CD4-positive, alpha-beta T cell treated with Interleukin-2 at 100 ng/mL for 4 hours (primary cell): ENCODE measurements at places on chromosomes 3 and 15.
A peak's percentile ranks its signal among the peaks of the same experiment; 100 is the strongest.

DNA sequence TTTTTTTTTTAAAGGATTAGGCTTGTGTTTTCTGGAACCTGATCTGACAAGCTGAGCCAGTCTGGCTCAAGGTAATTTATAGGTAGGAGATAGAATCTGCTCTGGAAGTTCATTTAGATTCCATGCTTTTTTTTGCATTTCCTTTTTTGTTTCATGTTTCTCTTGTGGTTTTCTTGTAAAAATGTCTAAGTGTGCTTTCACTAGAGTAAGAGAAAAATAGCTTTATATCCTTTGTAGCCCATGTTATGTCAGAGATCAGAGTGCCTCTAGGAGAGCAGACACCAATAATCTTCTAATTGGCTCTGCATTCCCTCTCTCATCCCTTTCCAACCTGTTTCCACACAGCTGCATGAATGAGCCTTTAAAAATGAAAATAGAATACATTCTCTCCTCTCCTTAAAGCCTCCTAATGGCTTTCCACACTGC, 389.8 kb upstream of the KCNMB2 start:
- DNase-seq = no peak

- no peak for DNase-seq
Measured at GRCh38 chr3:94787734-94788270, 724.9 kb downstream of the NSUN3 start.

- DNase-seq = peak; percentile 25
Measured at GRCh38 chr3:57756528-57757401, 656 bp downstream of the SLMAP start.

- no peak for DNase-seq
Measured at GRCh38 chr3:195892105-195893043, 16.0 kb downstream of the TNK2 start.

DNA sequence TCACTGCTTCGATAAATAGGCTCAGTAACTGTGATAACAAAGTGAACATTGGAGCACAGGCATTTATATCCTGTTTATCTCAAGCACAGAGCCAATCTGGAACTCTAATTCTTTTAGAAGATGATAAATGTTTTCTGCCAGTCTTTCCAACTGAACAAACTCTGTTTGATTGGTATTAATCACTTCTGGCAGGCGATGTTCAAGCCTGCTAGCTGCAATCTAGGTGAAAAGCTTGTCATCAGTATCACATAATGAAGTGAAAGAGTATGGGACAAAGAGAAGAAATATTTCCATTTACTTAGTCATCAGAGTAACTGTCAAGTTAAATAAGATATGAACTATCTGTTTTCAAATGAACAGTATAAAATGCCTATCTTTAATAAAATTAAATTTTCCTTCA, 577.3 kb downstream of the VGLL3 start:
- no peak for DNase-seq

DNA sequence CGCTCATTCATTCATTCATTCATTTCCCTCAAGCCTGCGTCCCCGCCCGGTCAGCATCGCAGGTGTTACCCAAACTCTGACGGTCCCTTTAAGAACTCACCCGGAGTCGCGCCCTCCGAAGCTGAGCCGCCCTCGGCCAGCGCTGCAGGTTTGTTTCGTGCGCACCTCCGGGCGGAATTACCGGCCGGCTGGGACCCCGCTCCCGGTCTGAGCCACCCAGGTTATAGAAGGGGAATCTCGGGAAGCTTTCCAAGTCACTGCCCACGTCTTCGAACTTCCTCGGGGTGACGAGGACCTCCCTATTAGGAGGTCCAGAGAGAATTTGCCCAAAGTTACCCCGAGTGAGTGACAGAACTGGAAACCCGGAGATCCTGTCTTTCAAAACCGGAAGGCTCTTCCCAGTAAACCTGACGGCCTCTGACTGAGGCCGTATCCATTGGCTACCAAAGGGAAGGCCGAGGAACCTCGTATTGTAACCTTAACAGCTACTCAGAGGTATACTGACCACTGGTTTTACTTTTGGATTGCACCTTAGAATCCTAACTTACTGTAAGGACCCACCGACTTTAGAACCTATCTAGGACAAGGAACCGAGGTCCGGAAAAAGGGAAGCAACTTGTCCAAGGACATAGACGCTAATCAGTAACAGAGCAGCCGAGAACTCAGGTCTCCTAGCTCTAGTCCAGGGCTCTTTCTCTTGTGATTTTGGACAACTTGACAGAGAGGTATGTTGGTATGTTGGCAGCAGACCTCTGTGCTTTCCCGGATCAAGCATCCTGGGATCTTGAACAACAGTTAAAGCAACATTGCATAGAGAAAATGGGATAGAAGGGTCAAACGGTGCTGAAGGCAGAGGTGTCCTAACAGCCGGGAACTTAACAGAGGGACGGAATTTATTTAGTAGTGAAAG, 788 bp upstream of the DLG1 start:
- peak; percentile 2 for DNase-seq

- DNase-seq = no peak
Measured at GRCh38 chr15:71634820-71635560, 175.4 kb upstream of the NR2E3 start.

- DNase-seq = peak; percentile 34
Measured at GRCh38 chr3:151085227-151085888, at the start of gene MED12L. MED12L (plus strand) TSS chr3:151085664; CDS start chr3:151086927, 1,263 bp downstream.

DNA sequence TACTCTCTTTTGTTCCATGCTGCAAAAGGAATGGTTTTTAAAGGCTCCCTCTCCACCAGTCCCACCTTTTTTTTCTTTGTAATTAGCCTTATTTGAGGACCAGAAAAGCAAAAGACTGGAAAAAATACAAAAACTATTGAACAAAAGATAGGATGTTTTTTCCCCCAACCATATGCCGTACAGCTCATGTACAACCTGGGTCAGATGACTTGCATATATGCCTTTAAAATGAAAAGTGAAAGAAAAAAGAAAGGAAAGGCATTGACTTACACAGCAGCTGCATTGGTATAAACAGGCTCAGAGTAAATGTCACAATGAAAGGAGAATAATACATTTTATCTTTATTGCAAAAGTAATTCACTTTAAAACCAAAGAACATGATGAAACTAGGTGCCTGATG, 69.5 kb upstream of the CMC1 start:
- DNase-seq = peak; percentile 31

- no peak for DNase-seq
Measured at GRCh38 chr15:47737477-47737876, 20.2 kb downstream of the SEMA6D start.

- DNase-seq = no peak
Measured at GRCh38 chr15:55802600-55803376, 59.8 kb upstream of the PRTG start.

- DNase-seq = no peak
Measured at GRCh38 chr15:35603856-35604255, 57.9 kb upstream of the DPH6 start.

GRCh38 chr3:107985496-107985895, 105.3 kb downstream of the CD47 start:
- DNase-seq = peak; percentile 51

DNA sequence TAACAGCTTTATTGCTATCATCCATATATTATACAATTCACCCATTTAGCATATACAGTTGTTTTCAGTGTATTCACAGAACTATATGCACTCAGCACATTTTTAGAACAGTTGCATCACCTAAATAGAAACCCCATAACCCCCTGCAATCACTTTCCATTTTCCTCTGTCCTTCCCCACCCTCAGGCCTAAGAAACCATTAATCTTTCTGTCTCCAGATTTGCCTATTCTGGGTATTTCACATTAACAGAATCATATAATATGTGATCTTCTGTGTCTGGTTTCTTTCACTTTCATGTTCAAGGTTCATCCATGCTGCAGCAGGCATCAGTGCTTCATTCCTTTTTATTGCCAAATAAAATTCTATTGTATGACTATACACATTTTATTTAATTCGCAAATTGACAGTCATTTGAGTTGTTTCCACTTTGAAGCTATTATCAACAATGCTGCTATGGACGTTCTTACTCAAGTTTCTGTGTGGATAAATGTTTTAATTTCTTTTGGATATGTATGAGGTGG, 39.8 kb downstream of the ADAMTS17 start:
- DNase-seq = no peak

GRCh38 chr15:60788692-60789103, 309.8 kb upstream of the ICE2 start:
- DNase-seq = no peak

DNA sequence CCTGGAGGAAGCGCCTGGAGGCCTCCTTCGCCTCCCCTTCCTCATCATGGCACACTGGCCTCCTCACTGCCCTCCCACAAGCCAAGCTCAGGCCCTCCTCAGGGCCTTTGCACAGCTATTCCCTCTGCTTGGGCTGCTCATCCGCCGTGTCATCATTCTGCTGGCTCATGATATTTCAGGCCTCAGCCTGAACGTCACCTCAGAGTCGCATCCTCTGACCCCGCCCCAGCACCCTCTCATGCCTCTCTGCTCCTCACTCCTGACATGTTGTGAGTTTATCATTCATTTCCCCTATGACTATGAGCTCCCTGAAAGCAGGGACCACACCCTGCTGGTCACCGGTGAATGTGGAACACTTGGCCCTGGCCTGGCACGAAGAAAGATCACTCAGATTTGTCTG, 20.7 kb upstream of the POC1A start:
- DNase-seq = no peak

DNA sequence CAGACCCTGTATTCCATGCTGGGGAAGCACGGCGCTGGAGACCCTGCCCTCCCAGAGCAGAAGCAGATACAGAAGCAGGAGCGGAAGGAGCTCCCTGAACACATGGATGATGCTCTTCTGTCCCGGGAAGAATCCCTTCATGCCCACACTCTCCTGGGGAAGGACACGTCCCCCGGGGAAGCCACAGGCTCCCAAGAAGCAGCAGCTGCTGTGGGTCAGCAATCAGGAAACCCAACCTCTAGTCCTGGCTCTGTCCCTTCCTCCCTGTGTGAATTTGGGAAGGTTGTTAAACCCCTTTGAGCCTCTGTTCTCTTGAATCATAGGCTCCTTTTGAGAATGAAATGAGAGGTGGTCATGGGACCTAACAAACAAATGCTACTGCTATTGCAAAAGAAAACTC, 176.2 kb upstream of the TPM1 start:
- DNase-seq = no peak

DNA sequence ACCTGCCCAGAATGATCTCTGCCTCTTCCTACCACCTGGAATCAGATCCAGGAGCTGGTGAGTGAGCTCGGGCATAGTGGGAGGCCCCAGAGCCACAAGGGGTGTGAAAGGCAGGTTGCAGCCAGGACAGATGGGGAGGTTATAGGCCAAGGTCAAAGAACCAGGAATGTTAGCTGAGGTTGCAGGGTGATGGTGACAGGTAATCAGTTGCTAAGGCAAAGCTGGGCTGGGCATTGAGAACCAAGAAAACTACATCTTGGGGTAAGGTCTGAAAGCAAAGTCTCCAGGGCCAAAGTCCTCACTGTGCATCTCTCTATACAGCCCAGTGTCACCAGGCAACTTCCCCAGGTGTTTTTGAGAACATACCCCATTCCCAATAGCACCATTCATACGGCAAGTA, 38.4 kb upstream of the SLC6A11 start:
- DNase-seq = no peak

DNA sequence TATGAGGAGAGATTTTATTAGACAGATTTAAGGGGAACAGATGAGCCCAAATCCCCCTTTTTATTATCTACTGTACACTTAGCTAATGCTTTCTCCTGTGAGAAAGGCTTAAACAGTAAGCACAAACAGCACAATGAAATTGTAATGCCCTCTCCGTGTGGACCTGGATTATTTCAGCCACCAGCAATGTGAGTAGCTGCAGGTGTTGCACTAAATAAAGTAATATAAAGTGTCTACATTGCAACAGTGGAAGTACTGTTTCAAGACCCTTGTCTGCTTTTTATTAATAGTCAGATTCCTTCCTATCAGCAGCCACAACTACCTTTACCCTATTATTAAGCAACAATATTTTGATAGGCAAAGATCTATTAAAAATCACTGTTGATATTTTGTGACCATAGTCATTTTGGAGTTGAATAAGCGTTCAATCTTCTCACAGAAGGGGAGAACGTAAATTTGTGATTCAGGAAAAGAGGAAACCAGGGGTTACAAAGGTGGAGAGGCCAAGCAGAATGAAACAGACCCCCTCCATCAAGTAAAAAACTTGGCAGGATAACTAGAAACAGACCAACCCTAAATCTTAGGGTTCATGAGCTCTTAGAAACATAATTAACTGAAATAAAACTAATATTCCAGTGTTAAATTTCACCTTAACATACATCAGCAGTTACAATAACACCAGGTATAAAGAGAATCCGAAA, 422.6 kb downstream of the MECOM start:
- no peak for DNase-seq

DNA sequence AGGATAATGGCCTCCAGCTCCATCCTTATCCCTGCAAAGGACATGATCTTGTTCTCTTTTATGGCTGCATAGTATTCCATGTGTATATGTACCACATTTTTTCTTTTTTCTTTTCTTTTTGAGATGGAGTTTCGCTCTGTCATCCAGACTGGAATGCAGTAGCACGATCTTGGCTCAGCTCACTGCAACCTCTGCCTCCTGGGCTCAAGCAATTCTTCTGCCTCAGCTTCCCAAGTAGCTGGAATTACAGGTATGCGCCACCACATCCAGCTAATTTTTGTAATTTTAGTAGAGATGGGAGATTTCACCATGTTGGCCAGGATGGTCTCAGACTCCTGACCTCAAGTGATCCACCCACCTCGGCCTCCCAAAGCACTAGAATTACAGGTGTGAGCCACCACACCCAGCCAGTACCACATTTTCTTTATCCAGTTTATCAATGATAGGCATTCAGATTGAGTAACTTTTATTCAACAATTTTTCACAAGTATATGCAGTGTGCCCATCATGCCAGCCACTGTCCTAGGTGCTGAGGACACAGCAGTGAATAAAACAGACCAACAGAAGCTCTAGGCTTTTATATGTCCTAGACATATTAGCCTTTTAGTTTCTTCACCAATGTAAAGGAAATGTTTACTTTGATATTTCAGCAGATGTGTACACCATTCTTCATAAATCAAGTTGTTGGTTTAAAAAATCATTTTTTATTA, 815.2 kb downstream of the FHIT start:
- no peak for DNase-seq

GRCh38 chr3:104291878-104292277, 1074.8 kb upstream of the ALCAM start:
- DNase-seq = no peak

DNA sequence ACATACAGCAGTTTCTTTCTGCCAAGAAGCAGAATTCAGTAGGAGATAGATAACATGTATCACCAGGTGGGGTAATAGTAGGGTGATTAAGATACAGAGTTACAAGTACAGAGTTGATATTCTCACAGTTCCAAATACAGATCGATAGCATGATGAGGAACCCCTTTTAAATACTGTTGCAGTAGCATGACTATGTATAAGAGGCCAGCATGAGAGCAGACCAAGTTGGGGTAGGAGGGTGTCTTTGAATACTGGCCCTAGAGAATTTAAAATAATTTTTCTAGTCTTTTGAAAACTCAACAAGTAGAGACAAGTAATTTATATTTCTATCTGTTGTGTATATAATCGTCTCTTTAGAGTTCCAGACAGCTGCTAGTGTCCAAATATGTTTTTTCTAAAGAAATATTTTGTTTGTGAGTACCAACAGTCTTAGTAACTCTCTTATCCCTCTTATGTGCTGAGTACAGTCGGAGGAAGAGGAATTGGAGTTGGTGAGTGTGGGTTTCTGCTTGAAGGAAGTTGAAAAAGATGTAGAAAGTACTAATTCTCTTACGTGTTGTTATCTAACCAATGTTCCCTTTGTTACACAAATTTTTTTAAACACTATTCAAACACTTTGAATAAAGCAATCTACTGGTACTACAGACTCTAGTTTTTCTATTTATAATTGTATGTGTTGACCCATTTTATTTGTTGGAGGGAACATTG, 30.2 kb downstream of the LYSMD4 start:
- no peak for DNase-seq

- DNase-seq = no peak
Measured at GRCh38 chr3:12286927-12287726, 1.7 kb upstream of the PPARG start.
